Bone marrow (tissue), 2 donors: ENCODE measurements at places on chromosomes 11 and 22.

DNA sequence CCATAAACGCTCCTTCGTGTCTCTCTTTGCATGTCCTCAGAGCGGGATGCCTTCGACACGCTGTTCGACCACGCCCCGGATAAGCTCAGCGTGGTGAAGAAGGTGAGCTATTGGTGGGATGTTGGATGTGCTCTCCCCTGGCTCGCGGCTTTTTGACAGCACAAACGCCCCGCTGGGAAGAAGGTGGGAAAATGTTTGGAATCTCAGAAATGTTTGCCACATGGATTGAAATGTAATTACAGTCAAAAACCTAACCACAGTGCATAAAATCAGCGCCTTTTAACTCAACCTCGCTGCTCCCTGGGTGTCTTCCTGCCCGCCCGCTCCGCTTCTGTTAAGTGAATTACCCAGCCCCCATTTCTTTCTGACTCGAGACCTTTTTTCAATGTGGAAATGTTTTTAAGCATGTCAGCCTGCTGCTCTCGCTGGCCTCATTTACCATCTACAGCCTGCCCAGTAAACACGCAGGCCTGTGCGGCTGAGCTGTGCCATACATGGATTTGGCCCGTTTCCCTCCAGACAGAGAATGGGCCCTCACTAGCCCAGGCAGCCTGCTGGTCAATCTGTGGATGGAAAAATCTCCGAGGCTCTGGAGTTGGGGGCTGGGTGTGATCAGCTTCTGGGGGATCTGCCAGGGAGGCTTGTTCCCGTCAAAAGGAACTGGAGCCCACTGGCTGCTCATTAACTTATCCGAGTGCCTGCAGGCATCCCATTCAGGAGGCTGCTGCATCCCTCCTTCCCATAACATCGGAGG lies 32.7 kb upstream of the PARVG start:
- DNase-seq: no peak

GRCh38 chr11:64674774-64675173 lies 48.2 kb downstream of the NRXN2 start:
- DNase-seq: no peak

- no peak for DNase-seq
Measured at GRCh38 chr22:27358096-27358870, 443.3 kb downstream of the MN1 start.

- DNase-seq: no peak
Measured at GRCh38 chr11:45107029-45107428, 39.4 kb upstream of the PRDM11 start.

GRCh38 chr22:43440556-43440955 lies 28.7 kb downstream of the MPPED1 start:
- DNase-seq: no peak

DNA sequence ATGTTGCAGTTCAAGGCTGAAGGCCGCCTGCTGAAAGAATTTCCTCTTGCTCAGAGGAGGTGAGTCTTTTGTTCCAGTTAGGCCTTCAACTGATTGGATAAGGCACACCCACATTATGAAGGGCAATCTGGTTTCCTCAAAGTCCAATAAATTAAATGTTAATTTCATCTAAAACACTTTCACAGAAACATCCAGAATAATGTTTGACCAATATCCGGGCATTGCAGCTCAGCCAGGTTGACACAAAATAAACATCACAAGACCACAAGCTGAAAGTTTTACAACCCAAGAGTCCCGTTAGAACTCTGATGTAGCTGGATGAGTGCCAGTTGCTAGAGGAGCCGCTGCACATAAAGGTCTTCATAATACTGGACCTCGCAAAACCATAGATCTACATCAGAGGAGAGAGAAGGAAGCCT lies 64.9 kb upstream of the EED start:
- DNase-seq: no peak

GRCh38 chr11:133576351-133576750 lies 44.0 kb upstream of the OPCML start:
- no peak for DNase-seq

- no peak for DNase-seq
Measured at GRCh38 chr11:122715548-122716440, 60.3 kb downstream of the UBASH3B start.

DNA sequence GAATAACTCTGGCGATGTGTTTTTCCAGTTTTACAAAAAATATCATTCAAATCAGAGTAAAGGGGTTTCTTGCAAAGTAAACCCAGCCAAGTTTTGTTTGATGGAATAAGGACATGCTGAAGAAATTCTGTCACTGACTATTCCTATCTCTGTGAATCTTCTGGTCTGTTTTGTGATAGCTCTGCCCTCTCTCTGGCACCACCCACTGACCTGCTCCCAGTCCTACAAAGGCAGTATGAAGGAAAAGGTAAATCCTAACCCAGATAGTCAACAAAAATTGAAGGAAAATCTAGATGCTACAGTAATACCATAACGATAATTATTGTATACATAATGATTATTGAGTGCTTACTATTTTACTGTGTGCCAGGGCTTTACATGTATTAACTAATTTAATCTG lies 76.3 kb upstream of the TP53AIP1 start:
- DNase-seq: no peak

GRCh38 chr22:41821471-41822316 lies 11.2 kb upstream of the SREBF2 start:
- DNase-seq: no peak

GRCh38 chr11:103619480-103619879 lies 417.0 kb upstream of the DDI1 start:
- no peak for DNase-seq

DNA sequence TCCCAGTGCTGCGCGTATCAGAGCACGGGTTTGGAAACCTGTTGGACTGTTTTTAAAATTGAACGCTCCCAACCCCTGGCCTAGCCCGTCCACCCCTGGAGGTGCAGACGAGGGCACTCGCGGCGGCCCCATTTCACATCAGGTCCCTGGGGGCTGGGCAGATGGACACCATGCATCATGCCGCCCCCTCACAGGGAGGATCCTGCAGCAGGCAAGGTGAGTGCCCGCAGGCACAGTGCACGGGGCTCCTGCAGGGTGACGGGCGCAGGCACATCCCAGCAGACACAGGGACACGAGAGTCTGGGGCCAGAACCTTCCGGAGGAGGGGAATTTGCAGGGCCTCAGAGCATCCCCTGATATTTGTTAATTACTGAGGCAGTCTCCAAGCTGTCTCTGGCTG lies 7.3 kb downstream of the ANO9 start:
- no peak for DNase-seq

DNA sequence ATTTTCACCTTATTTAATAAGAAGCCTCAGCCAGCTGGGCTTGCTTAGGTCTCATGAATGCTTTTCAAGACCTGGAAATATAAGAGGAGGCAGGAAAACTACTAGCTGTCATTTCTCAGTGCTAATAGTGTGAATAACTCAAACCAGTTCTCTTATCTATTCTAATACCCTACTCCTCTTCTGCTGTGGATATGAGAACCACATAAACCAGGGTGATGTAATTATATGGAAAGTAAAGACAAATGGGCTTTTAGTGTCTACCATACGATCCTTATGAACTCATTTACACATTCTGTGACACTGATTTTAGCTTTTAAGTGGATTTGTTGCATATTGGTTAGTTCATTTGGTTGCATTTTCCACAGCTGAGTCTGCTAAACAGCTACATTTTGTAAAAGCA lies 8.6 kb downstream of the PDGFD start:
- no peak for DNase-seq

- DNase-seq: no peak
Measured at GRCh38 chr11:38323961-38324761, 1726.1 kb upstream of the RAG2 start.

- DNase-seq: no peak
Measured at GRCh38 chr22:49972163-49973017, 11.8 kb downstream of the PIM3 start.

GRCh38 chr11:117501237-117501898 lies 173.7 kb downstream of the CEP164 start:
- DNase-seq: no peak

DNA sequence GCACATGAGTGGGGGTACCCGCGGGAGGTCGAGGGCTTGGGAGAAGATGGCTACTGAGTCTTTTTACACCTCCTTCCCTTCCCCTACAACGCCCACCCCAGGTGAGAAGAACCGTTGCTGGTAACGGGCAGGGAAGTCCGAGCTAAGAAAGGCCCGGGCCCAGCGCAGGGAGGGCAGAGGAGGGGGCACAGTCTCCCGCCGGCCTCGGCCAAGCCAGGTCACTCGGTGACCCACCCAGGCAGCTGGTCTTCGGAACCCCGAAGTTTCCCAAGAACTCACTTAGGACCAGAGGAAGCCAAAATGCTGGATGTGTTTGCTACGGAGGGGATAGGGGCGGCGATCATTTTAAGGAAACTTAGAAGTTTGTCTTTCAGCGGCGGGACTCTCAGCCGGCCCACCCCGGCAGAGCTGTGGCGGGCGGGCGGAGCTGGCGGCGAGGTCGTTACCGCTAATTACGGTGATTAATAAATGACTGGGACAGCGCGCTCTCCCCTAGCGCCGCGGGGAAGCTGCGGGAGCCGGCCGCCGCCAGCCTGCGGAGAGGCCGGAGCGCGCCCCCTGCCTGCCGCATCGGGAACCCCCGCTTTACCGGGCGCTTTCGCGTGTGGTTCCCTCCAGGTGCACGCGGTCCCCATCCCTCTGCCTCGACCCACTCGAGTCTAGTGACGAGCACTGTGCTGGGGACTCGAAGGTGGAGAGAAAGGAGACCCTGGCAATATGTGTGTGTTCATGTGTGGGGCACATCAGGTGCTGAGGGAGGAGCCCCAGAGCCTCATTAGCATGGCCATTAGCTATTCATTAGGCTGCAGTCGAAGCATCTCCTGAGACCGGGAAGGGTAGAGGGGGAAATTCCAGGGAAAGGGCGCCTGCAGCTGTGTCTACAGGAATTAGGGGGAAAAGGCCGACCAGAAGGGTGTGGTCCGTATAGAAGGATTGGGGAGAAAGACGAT lies 945 bp downstream of the ROBO3 start:
- DNase-seq: no peak

GRCh38 chr11:86916330-86916729 lies 38.9 kb downstream of the FZD4 start:
- no peak for DNase-seq

DNA sequence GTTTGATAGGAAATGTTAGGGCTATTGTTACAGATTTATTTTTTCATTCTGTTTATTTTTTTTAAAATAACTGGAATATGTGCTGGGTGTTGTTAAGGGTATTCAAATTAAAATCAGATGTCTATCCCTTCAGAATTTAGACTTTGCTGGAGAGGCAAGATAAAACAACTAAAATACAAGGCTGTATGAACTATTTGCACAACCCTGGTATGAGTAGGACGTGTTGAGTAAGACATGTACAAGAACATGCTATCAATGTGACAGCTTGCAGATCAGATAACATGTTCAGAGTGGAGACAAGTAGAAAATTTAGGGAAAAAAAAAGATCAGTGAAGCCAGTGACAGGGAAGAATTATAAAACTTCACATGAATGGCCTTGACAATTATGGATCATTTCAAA lies 853.5 kb downstream of the METTL15 start:
- DNase-seq: no peak

DNA sequence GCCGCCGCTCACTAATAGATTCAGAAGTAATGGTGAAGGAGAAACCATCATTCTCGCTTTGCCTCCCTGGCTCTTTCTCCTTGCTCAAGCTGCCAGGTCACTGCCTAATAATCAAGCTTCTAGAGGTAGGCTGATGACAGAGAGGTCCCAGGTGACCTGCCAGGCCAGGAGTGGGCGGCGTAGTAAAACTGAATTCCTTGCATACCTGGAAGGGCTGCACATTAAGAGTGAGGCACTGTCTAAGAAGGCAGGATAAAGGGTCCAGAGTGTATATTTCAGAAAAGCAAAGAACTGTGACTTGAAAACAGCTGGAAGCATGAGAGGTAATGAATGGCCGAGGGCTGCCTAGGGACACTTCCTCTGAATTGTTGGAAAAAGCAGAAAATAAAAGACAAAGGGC lies 4.1 kb downstream of the SYT13 start:
- no peak for DNase-seq

GRCh38 chr11:118544647-118545010 lies 13.6 kb downstream of the TMEM25 start:
- no peak for DNase-seq

GRCh38 chr22:49345896-49346295 lies 481.8 kb downstream of the BRD1 start:
- no peak for DNase-seq

GRCh38 chr22:43109921-43110443 lies 568 bp upstream of the BIK start:
- DNase-seq: no peak

- no peak for DNase-seq
Measured at GRCh38 chr22:28025333-28025732, 106.3 kb upstream of the PITPNB start.

- DNase-seq: no peak
Measured at GRCh38 chr11:84234011-84234410, 947.8 kb upstream of the CCDC90B start.
